ENCODE measurements at places on chromosomes 4 and X.

GRCh38 chr4:5338531-5338930 lies 287.3 kb downstream of the STK32B start:
- no peak for DNase-seq

DNA sequence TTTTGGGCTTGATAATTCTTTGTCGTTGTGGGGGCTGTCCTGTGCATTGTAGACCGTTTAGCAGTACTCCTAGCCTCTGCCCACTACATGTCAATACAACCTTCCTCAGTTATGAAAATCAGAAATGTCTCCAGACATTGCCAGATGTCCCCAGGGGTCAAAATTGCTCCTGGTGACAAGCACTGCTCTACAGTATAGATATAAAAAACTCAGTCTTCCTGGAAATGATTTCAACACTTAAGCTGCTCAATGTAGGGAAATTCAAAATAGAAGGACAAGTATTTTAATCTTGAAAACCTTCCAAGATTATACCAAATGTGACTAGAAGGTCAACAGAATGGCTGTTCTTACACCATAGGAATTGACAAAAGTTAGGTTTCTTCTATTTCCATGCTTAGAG lies 288.7 kb upstream of the MAGEB2 start:
- no peak for DNase-seq

DNA sequence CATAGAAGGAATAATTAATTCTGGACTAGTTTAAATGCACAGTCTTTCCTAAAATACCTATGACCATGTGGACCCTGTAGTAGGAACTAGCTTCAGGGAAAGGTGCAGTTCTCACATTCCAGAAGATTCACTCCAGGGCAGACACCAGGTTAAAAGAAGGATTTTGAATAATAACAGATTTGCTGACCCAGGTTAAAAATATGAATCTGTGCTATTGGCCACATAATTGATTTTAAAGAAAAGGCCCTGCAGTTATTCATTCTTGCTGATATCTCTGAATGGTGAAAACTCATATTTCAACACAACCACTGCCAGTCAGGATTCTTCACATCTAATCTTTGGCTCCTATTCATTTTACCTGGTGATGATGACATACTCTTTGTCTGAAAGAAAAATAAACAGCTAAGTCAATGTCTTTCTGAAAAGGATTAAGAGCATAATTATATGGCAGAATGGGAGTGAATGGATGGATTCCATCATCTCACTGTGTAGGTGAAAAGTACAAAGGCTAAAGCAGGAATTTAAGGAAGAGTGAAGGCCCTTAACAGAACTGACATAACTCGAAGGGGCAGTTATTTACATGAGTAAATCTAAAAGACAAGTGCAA lies 432.8 kb downstream of the PDGFC start:
- DNase-seq, result no peak

GRCh38 chr4:6369511-6369910 lies 99.9 kb downstream of the WFS1 start:
- DNase-seq, result no peak

GRCh38 chrX:3403748-3404147 lies 57.3 kb upstream of the MXRA5 start:
- DNase-seq, result no peak

DNA sequence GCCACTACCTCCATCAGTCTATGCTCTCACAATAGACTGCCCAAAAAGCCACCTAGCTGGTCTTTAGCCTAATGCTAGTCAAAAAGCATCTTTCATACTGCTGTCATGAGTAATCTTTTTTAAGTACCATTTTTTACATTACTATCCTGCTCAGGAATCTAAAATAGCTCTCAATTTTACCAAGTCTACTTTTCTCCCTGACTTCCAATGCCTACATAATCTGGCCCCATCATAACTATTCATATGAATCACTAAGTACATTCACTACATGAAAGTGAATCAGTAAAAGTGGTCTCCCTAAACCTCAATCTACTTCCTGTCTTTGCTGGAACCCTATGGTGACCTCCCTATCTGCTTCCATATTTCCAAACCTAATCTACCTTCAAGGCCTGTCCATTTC lies 105.9 kb downstream of the THOC2 start:
- DNase-seq, result no peak

- no peak for DNase-seq
These were observed 95.2 kb upstream of the LNX1 start for GRCh38 chr4:53686521-53686920.
